Activated CD8-positive, alpha-beta T cell treated with anti-CD3 and anti-CD28 coated beads for 36 hours (primary cell): ENCODE measurements at places on chromosomes 11 and 22. TPM values are rescaled to one million over a fixed set of nuclear protein-coding genes. Genes with fewer than 3 reads are reported as not detected.

Gene UBTFL1
- total RNA-seq, result not detected

Gene KIRREL3
- total RNA-seq, result not detected

Gene NLRP14
- total RNA-seq, result 0.16 TPM

Gene OR8G1
- total RNA-seq, result not detected

Gene PDGFB
- total RNA-seq, result 3.0 TPM

DNA sequence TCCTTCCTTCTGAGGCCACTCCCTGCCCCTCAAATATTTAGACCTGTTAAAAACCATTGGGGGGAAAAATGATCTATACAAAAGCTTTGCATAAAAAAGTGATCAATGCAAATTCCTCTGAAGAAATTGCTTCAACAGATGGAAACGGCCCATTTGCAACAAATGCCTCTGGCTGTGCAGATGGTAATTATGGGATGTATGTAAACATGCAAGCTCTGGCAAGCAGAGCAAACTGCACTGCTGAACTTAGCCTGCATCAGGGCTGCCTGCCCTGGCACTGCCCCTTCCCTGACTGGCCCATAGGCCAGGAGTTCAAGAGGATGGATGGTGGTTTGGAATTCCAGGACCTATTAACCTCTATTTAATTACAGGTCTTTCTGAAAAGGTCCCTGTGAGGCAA lies 388.7 kb downstream of the MIAT start:
- H3K4me1 ChIP-seq, result no peaks in the 10 kb centered on the region
- H3K4me3 ChIP-seq, result no peak overlapping the region
- H3K27me3 ChIP-seq, result peaks cover 8% of the 10 kb centered on the region

DNA sequence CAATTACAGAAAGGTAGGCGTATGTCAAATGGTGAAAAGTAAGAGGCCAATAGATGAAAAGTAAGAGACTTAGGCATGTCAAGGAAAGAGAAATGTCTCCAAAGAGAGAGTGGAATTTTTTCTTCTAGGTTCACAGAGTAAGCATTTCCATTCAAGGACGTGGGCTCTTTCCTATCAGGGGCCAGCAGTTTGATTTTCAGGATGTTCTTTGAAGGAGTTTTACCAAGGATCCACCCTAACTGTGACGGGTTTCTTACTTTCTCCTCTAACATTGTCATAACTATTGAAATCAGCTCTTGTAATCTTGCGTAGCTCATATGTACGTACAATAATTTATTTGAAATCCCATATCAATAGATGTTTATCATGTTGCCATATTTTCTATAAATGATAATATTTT lies 2112.2 kb upstream of the RAG2 start:
- DNase-seq, result no peak
- no peaks in the 10 kb centered on the region for H3K4me1 ChIP-seq
- H3K36me3 ChIP-seq, result no peaks in the 10 kb centered on the region

DNA sequence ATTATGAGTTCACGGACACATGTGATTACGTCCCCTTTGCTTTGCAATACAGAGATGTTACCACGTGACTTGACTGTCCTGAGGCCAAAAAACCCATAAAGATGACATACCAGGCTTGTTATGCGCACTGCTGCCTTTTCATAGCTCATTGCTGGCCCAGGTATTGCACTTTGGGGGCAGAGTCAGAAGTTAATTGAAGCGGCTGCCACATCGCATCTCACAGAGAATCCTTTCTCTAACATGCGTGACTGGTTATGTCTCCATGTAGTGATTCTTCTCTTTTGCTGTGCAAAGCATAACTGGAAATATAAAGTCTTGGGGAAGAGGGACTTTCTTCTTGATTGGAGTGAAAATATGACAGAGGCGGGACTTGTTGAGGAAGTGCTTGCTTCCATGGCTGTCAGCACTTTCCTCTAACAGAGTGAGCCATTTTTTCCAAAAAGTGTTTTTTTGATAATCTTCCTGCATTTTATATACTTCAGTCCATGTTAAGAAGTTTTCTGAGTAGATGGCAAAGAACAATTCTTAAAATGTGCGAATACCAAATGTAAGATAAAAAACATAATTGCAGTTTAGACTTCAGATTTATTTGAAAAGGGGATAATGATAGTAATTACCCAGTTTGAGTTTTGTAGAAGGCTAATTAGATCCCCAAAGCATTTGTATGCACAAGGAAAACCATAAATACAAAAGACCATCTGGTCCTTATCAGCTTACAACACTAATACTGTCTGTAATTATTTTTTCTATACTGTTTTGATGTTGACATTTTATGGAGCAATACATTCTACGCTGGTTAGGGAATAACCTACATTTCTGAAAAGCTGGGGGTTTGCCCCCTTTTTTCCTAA lies 324.6 kb upstream of the MTNR1B start:
- no peaks in the 10 kb centered on the region for H3K4me1 ChIP-seq
- H3K27me3 ChIP-seq, result no peaks in the 10 kb centered on the region
- DNase-seq, result no peak

- no peak overlapping the region for H3K4me3 ChIP-seq
- no peaks in the 10 kb centered on the region for H3K36me3 ChIP-seq
- DNase-seq, result no peak
- H3K4me1 ChIP-seq, result peaks cover 8% of the 10 kb centered on the region
Measured at GRCh38 chr11:20084921-20085814, 75.1 kb downstream of the DBX1 start.

GRCh38 chr11:72856551-72857345 lies 42.5 kb downstream of the ATG16L2 start:
- H3K27me3 ChIP-seq, result no peaks in the 10 kb centered on the region
- H3K4me3 ChIP-seq, result no peak overlapping the region
- no peaks in the 10 kb centered on the region for H3K4me1 ChIP-seq
- no peak overlapping the region for H3K27ac ChIP-seq
- peaks cover 5% of the 10 kb centered on the region for H3K36me3 ChIP-seq

DNA sequence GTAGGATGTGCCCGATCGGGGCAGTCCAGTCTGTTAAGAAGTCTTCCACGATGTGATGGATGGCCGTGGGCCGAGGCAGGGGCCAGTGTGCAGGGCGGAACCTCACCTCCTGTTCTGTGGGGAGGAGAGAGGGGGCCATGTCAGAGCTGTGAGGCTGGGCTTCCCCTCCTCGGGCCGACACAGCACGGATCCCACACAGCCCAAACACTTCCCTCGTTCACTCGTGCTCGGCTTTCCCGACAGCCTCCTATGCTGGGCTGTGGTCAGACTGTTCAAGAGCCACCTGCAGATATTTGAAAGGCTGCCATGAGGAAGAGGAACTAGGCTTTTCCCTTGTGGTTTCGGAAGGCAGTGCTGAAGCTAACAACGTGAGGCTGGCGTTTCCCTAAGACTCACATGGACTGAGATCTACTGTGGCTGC lies 12.3 kb upstream of the TXN2 start:
- no peaks in the 10 kb centered on the region for H3K4me1 ChIP-seq
- no peak overlapping the region for H3K4me3 ChIP-seq
- no peaks in the 10 kb centered on the region for H3K27me3 ChIP-seq
- peaks cover 31% of the 10 kb centered on the region for H3K36me3 ChIP-seq
- DNase-seq, result no peak
